Nasal cavity respiratory epithelium epithelial cell of viscerocranial mucosa (primary cell): ENCODE measurements at places on chromosomes 2 and 18. TPM values are rescaled to one million over a fixed set of nuclear protein-coding genes. Genes with fewer than 3 reads are reported as not detected.

HIBCH gene
- total RNA-seq, result 10.3 and 19.6 TPM in 2 replicates

TMEM198 gene
- total RNA-seq, result 0.34 and 0.36 TPM in 2 replicates

POTEC gene
- not detected in 2 replicates for total RNA-seq

SCTR gene
- total RNA-seq, result not detected in 2 replicates
